Occipital lobe (tissue), 3 donors: ENCODE measurements at places on chromosomes 11 and 22.

GRCh38 chr11:17745023-17745772 lies 10.6 kb downstream of the KCNC1 start:
- DNase-seq: no peak

GRCh38 chr11:43905813-43906241 lies 25.2 kb downstream of the ALKBH3 start:
- DNase-seq: no peak

DNA sequence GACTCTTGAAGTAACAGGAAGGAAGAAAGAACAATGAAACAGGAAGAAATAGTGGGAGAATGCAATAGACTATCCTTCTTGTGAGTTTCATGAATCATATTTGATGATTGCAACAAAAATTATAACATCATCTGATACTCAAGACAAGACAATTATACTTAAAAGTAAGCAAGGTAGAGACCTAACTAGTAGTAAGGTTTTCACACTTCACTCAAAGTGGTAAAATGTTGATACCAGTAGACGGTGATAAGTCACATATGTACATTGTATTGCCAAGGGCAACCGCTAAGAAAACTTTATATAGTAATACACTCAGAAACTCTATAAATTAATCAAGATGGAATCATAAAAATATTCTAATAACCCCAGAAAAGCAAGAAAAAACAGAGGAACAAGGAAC lies 107.8 kb downstream of the CYP2R1 start:
- DNase-seq: no peak

- DNase-seq: no peak
Observed at GRCh38 chr11:21258414-21258813, 589.0 kb downstream of the NELL1 start.

DNA sequence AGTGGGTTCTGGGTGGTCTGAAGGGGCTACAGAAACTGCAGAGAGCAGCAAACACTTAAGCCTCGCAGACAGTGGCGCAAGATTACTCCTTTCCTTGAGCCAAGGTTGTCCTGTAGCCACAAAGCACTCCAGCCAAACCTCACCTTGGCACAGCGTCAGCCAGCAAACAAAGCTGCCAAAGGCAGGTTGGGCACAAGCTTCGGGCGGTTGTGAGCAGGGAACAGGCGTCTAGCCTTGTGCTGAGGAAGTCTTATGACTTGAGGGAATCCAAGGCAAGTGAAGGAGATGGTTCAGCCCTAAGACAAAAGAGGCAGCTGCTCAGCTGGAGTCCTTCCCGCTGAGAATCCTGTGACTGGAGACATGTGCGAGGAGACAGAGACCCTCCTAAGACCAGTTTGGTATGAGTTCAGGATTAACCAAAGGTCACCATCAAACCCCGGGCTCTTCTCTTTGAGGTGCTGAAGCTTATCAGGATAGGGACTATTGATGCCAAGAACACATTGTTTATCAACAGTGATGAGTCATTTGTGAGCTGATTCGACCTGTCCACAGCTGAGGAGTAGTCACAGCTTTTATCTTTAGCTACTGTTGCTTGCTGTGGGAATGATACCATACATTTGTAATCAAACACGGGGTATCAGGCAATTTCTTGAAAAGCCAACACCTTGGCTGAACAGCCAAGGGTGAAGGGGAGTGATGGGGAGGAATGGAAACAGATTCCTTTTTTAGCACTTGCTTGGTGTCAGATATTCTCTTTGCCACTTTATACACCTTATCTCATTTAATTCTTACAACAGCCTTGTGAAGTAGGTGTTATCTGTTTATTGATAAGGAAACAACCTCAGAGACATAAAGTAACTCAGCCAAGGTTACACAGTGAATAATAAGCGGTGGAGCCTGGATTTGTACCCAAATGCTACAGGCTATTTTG lies 4.6 kb downstream of the ADM start:
- no peak for DNase-seq

DNA sequence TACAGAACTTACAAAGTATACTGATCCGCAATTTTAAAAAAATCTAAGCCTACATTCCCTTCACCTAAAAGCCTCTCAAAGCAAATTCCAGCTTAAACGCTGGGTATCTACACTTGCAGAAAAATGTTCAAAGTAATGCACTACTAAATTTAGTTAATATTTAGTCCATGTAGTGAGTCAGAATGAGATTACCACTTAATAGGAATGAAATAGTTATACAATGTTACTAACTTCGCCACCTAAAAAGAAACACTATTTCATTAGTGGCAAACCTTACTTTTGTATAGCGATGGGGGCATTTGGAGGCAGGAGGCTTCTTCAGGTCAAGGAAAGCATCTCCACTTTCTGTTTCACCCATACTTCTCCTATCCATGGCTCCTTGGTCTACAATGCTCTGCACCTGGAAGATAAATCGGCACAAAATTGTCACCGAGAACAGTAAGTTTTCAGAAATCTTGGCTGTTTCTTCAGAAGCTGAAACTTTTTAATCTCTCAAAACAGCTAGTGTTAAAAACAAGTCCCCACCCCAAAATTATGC lies 1.2 kb downstream of the EIF4ENIF1 start:
- no peak for DNase-seq
